ENCODE measurements at places on chromosomes 1 and 21.

- DNase-seq, result no peak
Observed at GRCh38 chr1:221522529-221522940, 219.4 kb downstream of the DUSP10 start.

GRCh38 chr1:99279525-99279924 is 15.2 kb downstream of the PLPPR4 start:
- no peak for DNase-seq

- no peak for DNase-seq
Observed at GRCh38 chr1:232875536-232875935, 70.3 kb downstream of the MAP10 start.

- DNase-seq, result no peak
Observed at GRCh38 chr1:98333406-98333805, 328.1 kb upstream of the SNX7 start.
